ENCODE measurements at places on chromosomes 5 and 9.

DNA sequence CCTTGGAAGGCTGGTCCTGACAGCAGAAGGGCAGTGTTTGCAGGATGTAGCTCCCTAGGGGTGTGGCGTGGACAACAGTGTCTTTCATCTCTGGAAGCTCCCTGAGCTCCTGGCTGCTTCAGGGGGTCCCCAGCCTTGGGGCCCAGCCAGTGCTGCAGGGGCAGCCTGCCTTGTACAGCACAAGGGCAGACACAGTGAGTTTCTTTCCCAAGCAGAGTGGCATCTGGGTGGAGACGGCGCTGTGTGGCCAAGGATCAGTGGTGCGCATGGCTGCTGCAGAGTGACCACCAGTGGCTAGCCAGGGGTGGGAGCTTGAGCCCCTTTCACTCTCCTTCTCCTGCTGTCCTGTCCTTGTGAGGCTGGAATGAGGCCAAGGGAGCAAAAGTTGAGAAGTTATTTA, 7.6 kb upstream of the IRX4 start:
- DNase-seq = no peak

DNA sequence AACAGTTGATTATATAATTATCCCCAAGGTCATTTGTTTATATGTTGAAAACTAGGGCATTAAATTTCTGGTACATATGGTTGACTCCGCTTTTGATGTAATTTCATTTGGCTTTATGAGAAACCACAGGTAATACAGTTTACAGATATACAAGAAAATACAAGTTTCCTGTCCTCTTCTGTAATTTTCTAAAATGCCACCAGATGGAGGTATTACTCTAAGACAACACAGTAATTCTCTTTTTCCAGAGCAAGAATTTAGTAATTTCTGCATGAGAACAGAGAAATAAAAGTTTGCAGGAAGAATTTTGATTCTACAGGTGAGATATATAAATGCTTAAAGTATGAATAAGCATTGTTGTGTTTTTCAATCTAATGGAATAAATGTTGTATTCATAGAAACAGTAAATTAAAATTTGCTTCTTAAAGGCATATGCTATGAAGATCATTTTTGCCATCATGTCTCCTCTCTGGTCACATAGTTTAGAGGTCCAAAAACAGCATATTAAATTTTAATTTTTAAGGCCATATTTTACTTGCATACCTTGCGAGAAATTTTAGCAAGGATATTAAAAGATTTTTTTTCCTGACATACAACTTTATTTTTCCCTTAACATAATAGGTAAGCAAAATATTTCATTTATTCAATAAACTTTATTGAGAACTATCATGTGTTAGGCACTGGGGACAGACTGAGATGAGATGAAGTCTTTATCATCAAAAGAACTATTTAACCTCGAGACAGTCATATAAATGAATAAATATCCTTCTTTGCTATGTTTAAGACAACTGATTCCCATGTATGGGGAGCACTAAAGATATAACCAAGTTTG, 22.7 kb downstream of the CHD1 start:
- DNase-seq = no peak

DNA sequence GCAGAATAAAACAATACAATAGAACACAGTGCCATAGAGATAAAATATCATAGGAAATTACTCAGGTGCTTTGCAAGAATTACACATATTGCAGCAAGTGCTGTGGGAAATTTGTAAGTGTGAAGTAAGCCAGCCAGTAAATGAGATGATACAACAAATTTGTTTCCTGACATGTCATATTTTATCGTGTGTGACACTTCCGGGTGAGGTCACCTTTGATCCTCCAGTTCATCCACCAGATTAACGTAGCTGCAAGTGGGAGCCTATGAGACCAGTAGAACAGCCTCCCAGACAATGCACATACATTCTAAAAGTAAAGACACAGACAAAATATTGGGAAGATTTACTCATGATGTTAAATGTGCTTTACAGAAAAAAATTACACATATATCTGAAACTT, 72.2 kb downstream of the PRDM9 start:
- DNase-seq = no peak

DNA sequence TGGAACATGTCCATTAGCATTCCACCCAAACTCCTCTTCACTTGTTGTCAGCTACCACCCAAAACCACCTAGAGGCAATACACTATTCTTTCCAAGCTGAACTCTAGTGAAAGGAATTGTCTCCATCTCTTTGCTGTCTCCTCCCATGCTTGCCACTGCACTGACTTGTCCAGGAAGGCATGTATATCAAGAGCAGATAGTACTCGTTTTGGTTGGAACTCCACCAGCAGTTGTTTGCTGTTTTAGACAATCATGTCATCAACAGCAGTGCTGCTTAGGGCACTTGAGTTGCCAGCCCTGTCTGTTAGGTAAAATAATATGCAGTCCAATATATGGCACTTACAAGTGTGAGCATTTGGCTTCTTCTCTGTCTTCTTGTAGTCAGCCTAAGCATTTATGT, 80.0 kb upstream of the SAP30L start:
- no peak for DNase-seq

DNA sequence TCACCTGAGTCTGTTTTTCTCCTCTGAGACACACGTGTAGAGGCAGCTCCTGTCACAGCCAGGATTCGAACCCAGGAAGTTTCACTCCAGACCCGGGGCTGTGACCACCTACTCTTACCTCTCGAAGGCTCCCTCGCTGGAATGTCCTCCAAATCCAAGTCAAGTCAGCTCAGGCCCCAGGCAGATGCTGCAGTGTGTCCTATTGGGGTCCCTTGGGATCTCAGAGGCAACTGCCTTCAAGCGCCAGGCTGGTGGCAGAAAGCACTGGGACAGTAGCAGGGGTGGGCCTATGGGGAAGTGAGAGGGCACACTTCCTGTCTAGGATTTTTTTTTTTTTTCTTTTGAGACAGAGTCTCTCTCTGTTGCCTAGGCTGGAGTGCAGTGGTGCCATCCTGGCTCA, 762 bp upstream of the ST6GALNAC4 start:
- DNase-seq = no peak

DNA sequence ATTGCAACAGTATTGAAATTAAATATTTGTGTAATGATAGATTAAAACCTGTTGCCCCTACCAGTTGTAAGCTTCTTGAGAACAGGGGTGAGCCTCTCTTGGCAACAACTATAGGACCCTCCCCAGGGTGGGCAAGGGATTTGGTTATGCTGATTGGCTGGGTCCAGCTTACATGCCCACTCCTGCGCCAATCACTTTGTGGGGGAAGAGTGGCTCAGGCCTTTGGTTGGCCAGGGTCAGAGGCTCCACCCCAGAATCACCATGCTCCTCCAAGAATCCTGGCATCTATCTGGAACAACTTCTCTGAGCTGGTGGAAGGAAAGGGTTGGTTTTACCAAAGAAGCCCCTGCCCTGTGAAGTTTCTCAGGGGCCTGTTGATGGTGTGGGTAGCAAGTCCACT, 8.6 kb upstream of the PITX1 start:
- no peak for DNase-seq

DNA sequence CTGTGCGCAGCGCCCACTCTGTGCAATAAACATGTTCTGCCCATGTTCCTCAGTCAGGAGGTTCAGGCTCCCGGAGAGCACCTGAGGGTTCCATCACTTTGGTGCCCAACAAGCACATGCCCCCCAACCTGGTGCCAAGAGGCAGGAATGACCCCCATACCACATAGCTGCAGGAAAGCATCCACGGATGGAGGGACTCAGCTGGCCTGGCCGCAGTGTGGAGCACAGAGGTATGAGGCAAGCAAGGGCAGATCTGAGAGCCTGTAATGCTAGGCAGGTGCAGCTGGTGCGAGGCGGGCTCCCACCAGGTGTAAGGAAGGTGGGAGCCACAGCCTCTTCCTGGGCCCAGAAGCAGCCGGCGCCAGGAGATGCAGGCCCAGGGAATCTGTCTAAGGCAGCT, 4.3 kb upstream of the MRNIP start:
- no peak for DNase-seq

GRCh38 chr5:79209505-79209904, 26.4 kb upstream of the JMY start:
- no peak for DNase-seq

DNA sequence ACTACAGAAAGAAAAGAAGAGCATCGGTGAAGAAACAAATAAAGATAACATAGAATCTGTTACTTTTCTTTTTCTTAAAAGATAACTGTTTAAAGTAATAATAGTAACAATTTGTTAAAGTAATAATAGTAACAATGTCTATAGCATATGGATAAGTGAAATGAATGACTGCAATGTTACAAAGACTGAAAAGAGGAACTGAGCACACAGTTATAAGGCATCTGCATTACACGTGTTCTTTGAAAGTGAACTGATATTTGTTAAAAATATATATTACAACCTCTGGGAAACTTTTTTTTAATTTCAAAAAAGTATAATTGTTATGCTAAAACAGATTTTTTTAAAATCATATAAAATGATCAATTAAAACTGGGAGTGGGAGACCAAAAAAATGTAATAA, 88.4 kb upstream of the FST start:
- no peak for DNase-seq

DNA sequence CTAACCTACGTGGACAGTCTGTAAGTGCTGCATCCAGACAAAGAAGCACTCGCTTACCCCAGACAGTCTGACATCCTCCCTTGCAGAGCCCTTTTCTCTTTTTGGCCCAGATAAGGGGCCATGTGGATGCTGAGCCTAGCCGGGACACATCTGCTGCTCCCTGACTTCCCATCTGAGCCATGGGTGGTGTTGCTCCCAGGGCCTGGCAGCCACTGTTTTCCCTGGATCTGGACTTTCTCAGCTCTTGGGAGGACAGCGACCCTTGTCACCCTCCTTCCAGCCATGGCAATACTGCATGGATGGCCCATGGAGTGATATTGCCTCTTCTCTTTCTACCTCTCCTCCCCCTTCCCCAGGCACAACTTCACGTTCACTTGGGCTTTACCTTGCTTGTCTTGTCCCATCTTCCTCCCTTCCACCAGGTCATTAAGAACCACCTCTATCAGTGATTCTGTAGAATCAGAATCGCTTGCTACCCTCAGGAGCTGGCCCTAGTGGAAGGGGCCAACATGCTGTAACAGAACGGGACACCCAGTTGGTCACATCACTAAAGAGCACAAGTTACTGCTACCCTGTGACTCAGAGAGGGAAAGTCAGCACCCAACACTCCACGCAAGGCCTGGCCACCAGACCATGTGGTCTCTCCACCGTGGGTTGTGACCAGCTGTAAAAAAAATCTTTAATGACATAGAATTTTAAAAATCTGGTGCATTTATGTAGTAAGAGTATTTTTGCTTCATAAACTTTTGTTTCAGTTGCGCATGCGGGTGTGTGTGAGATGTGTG, 4.4 kb downstream of the NEURL1B start:
- no peak for DNase-seq

DNA sequence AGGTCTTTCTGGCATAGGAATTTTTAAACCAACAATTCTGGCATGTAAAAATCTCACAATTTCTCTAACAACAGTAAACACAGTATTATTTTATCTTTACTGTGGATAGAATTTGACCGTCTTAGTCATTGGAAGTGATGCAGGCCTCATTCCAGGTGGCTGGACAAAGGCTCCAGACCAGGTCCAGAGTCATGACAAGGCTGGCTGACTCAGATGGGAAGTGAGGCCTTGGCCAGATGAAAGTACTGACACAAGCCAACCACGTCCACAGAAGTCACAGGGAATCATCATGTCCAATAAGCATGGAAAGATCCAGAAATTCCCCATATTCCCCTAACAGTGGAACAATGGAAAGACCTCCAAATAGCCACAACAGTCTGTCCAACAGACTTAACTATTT, 12.4 kb downstream of the SPOCK1 start:
- no peak for DNase-seq

DNA sequence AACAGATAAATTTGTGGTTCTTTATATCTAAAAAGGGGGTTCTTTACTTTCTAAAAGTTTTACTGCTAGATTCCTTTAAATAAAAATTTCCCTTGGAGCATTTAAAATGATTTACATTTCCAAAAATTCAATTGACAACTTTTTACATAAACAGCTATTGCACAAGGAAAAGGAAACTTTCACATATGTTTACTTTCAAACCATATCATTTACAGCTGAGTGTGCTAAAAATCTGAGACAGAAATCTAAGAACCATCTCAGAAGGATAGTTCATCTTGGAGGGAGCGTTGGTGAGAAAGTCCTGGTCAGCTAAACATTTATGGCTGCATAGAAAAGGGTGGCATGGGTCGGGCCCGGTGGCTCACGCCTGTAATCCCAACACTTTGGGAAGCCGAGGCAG, 235.4 kb downstream of the DTWD2 start:
- DNase-seq = no peak

DNA sequence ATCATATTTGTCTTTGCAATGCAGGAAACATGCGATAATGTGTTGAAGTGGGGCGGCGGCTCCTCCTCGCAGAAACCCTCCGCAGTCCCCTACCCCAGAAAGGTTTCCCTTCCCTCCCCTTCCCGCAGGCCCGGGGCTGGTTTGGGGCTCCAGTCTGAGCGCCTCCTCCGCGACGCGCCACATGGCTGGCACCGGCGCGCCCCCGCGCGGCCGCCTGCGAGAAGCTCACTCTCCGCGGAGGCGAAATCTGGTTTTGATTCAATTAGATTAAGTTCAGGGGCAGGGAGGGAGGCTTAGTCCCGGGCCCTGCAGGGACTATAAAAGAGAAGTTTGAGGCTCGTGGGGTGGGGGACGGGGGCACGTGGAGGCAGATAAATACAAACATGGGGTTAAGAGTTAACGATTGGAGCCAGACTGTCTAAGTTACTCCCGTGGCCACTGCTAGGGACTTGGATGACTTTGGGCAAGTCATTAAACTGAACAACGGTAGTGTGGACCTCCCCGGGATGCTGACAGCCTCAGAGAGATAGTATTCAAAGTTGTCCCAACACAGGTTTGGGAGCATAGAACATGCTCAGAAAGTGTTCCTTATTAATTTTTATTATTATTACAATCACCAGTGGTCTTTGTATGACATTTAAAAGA, 69.4 kb downstream of the MSX2 start:
- DNase-seq = no peak

DNA sequence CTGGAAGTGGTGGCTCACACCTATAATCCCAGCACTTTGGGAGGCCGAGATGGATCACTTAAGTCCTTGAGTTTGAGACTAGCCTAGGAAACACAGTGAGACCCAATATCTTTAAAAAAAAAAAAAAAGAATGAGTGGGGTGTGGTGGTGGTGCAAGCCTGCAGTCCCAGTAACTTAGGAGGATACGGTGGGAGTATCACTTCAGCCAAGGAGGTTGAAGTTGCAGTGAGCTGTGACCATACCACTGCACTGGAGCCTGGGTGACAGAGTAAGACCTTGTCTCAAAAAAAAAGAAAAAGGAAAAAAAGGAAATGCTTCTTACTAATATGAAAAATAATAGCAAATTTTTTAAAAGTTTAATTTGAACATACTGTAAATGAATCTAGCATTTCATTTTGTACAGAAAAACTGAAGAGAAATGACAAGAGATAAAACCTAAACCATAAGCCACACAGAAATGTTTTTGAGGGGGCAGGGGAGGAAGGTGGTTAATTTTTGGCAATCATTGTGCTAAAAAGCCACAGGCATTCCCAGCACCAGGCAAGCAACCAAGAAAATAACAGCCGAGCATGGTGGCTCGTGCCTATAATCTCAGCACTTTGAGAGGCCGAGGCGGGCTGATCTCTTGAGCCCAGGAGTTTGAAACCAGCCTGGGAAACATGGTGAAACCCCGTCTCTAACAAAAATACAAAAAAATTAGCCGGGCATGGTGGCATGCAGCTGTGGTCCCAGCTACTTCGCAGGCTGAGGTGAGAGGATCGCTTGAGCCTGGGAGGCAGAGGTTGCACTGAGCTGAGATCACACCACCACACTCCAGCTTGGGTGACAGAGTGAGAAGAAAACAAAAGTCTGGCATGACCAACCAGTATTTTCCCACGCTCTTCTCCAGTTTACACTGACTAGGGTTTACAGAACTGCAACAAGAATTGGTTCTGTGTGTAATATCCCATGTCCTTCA, 114.5 kb upstream of the NR5A1 start:
- DNase-seq = no peak

GRCh38 chr5:66720780-66721179, 124.6 kb downstream of the MAST4 start:
- no peak for DNase-seq

Data from stimulated activated CD8-positive, alpha-beta memory T cell treated with anti-CD3 and anti-CD28 coated beads, Interleukin-4, amount 100 ng/mL, for 4 hours (primary cell).